Motor neuron (in vitro differentiated cells): ENCODE measurements at places on chromosomes 13 and 19. TPM values are rescaled to one million over a fixed set of nuclear protein-coding genes. Genes with fewer than 3 reads are reported as not detected.

The UNC13A gene
- 17.4 and 21.3 TPM in 2 replicates for total RNA-seq

The GTPBP3 gene
- 7.0 and 9.0 TPM in 2 replicates for total RNA-seq

The CDX2 gene
- 0.05 TPM in 1 of 2 replicates, not detected in the other for total RNA-seq

The CNN1 gene
- total RNA-seq: 1.0 and 1.3 TPM in 2 replicates

The PSG2 gene
- not detected in 2 replicates for total RNA-seq

The CFAP97D2 gene
- 3.4 and 5.5 TPM in 2 replicates for total RNA-seq

The OVOL3 gene
- total RNA-seq: not detected in 2 replicates

The ZNF560 gene
- 0.21 TPM in 1 of 2 replicates, not detected in the other for total RNA-seq

The LGALS7B gene
- total RNA-seq: not detected in 2 replicates

The ZNF416 gene
- total RNA-seq: 7.1 and 7.2 TPM in 2 replicates

The IGFL2 gene
- total RNA-seq: 0.16 TPM in 1 of 2 replicates, not detected in the other

The KLHL1 gene
- total RNA-seq: 0.66 and 1.4 TPM in 2 replicates
